Stimulated activated CD8-positive, alpha-beta memory T cell treated with anti-CD3 and anti-CD28 coated beads, Interleukin-4, amount 100 ng/mL, for 1 hour (primary cell): ENCODE measurements at places on chromosomes 1 and 21.

DNA sequence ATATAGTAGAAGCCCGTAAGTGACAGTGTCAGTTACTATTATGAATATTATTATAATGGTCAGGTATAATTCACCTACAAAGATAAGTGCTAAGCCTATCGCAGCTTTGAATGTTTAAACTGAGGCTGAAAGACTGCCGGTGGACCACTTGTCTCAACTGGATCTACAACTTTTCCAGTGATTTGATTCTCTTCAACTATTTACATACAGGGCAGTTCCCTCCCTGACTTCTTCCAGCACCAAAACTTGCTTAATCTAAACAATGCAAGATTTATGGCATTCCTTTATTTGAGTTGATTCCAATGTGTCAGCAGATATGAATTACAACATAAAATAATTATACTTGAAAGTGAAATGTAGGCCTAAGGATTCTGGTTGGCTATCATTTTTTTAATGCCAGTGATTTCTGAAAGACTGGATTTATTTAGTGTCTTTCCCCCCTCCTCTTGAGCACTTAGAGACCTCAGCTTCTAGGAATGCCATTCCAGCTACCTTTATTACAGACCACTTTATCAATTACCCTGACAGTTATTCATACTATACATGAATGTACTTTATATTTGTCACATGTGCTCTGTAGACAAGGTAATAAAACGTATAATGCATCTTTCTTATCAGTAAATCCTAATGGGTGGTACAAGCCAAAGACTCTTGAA lies 153.3 kb upstream of the C8B start:
- DNase-seq, result no peak

DNA sequence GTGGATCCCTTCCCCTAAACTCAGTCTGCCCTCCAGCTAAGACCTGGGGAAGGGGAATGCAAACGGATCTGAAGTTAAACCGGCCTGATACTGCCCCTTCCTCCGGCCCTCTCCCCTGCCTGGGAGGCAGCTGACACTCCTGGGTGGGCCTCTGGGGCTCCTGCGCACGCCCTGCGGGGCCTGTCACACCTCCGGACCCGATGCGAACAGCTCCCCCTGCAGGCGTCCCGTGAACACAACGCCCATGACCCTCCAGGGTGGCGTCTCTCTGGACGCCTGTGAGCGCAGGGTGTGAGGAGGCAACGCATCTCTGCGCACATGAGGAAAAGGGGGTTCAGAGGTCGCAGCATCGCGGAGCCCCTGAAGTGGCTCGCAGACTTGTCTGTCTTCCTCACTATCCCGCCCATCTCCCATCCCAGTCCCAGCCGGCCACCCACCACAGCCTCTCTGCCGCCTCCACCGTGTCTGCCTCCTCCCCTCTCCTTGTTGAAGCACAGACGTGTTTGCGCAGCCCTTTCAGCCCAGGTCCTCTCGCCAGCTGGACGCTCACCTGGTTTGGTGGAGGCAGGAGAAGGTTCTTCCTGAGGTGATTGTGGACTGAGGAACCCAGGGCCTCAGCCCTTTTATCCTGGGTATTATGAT lies 421 bp upstream of the LCE3A start:
- no peak for DNase-seq

GRCh38 chr1:63928186-63929105 lies 154.6 kb downstream of the ROR1 start:
- DNase-seq, result no peak

DNA sequence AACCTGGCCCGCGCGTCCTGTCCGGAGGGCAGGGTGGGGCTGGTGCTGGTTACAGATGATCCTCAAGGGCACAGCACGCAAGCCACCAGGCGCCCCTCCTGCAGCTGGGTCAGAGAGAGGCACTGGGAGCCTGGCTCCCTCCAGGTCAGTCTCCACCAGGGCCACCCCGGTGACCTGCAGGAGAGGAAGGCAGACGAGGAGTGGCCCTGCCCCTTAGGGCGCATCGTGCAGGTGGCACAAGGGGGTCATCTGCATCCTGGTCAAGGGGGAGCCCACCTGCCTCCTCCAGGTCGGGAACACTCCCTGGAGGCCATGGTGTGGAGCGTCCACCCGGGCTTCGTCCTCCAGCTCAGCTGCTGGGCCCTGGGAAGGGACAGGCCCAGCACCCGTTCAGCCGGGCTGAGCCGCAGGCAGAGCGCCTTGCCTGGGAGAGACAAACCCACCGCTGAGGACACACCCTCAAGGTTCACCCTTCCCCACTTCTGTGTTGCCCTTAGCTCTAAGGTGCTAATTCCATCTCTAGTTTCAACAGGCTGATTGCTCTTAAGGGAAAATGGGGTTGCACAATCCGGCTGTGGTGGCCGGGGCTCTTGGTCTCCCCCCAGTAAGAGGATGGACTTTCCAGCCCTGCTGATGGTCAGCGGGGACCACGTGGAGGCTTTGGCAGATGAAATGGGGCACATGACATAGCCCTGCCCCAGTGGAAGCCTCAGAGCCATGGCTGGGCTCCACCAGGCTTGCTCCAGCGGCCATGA lies 63.2 kb downstream of the SIK1 start:
- no peak for DNase-seq

GRCh38 chr1:205579711-205580110 lies 52.1 kb downstream of the ELK4 start:
- DNase-seq, result no peak

- DNase-seq, result no peak
These were observed 93.6 kb downstream of the SIM2 start for GRCh38 chr21:36792505-36792967.

DNA sequence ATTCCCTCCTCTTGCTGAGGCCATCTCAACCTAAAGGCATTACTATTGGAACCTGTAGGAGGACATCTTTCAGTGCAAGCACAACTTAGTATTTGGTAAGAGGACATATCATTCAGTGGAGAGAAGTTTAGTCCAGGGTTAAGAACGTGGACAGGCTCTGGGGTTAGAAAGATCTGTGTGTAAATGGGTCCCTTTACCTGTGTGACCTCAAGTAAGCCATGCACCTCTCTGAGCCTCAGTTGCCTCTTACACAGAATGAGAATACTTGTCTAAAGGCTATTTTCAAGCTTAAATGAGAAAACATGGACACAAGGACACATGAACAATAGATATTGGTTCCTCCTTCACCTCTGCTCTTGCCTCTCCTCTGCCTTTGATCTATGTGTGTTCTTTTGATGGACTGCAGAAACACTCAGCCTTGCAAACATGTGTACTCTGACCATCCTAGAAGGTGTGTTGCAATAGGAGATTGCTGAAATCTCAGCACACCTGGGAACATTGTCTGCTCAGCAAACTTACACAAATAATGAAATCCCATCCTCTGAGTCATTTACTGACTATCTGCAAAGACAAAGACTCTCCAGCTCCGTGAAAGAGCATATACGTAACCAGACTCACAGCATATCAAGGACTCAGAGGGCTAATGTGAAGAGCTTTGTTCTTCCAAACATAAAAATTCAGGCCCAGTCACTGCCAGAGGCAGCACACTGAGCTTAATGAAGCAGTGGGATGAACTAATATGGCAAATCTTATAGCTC lies 143.8 kb downstream of the DAB1 start:
- DNase-seq, result no peak

- no peak for DNase-seq
These were observed 5.5 kb upstream of the ZRANB2 start for GRCh38 chr1:71086331-71086730.

GRCh38 chr1:28613175-28613574 lies 21.1 kb downstream of the RAB42 start:
- no peak for DNase-seq

- DNase-seq, result no peak
These were observed 72.1 kb downstream of the VPS26C start for GRCh38 chr21:37195059-37195458.

DNA sequence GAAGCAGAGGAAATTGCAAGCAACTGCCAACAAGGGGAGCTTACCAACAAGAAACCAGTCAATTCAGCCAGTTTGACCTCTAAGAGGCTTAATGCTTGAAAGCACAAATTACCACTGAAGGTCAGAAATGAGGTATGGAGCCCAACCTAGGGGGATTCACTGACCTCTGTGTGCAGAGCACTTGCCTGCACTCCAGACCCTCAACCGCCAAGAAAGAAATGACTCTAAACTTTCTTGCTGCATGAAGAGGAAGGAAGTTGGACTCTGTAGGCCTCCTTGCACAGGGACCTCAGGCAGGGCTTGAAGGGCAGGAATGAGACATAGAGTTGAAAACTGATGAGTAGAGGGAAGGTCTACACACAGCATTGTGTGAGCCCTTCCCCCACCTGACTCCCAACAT lies 10.0 kb downstream of the ARMH1 start:
- no peak for DNase-seq

- DNase-seq, result no peak
These were observed 96.0 kb upstream of the USP24 start for GRCh38 chr1:55311057-55311641.

- no peak for DNase-seq
These were observed 6.3 kb upstream of the LAD1 start for GRCh38 chr1:201405484-201405831.

DNA sequence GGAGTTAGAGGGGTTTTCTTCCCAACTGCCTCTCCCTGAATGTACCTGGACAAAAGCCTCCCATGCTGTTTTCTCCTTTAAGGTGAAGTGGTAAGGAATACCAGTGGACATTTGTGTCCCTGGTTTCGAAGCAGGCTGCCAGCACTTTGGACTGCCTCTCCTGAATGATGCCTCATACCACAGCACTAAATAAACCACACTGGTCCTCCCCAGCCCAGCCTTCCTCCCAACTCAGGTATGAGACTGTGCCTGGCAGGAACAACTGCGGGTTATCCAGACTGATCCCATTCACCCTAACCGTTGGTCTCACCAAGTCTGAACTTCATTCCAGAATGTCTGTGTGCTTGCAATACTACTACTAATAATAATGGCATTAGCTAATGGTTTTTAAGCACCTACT lies 9.3 kb downstream of the COQ8A start:
- DNase-seq, result no peak

DNA sequence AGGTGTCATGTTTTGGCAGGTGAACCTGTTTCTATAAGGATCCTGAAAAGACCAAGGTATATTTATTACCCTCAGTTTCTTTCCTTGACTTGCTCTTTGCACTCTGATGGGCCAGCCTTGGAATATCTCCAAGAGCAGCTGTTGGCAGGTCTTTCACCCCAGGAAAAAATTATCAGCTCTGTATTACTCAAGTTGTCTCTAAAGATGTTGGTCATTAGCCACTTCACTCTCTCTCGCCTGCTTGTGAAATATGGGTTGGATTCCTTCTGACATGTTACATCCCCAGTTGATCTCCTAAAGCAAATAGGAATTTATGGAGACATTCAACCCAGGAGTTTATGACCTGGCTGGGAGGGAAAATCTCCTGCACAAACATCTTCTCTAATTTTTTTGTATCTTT lies 85.9 kb downstream of the KCNJ15 start:
- DNase-seq, result no peak

DNA sequence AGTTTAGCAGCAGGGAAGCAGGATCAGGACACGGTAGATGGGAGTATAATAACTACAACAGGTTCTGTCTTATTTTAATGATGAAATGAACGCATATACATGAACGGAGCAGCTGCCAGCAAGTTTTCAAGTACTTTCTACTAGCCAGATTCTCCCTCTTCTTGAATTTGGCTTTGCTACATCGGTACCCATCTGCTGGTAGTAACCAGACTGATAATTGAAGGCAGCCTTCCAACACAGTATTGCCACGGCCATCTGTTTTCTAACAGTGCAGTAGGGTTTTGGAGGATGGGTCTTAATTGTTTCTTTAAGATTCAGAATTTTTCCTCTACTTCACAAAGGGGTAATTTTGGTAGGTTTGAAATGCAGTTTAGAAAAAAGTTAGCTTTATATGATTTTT lies 33.4 kb downstream of the CENPF start:
- no peak for DNase-seq

GRCh38 chr1:94773931-94774422 lies 46.2 kb upstream of the SLC44A3 start:
- DNase-seq, result no peak

- no peak for DNase-seq
These were observed 157.5 kb upstream of the FGGY start for GRCh38 chr1:59139396-59139795.

GRCh38 chr21:39095681-39096080 lies 87.6 kb downstream of the PSMG1 start:
- no peak for DNase-seq

GRCh38 chr21:42609811-42610210 lies 43.6 kb upstream of the PDE9A start:
- DNase-seq, result no peak

DNA sequence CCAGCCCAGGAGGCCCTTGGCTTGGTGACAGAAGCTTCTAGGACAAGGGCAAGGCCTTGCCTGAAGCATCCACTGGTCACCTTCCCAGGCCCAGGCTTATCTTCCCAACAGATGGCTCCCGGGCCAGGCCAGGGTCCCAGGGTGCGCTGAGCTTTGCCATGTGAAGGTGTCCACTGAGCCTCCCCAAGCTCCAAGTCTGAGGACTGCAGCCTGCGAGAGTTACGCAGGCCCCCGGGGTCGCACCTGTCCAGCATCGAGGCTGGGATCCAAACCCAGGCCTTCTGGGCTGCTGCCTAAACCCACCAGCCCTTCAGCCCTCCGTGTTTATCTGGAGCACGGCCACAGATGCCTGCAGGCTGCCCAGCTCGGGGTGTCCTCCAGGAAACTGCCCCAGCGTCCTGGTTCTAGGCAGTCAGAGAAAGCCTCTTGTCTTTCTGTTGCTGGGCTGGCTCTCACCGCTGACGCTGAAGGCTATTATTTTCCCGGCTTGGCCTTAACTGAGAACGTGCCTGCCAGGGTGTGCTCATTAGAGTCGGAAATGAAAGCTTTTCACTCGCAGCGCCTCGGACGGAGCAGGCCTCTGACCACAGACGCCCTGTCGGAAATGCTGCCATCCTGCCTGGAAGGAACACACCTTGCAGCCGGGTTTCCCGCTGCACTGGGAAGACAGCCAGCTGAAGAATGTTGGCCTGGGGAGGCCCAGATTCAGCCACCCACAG lies 71.4 kb downstream of the MEGF6 start:
- DNase-seq, result no peak

DNA sequence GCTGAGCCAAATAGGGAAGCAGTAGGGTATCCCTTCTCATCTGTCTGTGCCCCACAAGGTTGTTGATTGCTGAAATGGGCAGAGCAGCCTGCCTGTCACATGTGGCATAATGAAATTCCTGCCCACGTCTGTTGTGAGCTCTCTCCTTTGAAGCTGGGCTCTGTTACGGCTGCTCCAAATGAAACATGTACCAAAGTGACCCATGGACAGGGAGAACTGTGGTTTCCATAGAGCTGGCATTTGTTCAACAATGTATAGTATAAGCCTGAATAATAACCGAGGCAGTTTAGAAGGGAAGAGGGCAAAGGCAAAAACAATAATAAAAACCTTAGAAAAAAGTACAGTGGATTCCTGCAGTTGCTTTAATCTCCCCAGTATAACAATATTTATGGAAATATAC lies 149.7 kb downstream of the LYPLAL1 start:
- DNase-seq, result no peak

DNA sequence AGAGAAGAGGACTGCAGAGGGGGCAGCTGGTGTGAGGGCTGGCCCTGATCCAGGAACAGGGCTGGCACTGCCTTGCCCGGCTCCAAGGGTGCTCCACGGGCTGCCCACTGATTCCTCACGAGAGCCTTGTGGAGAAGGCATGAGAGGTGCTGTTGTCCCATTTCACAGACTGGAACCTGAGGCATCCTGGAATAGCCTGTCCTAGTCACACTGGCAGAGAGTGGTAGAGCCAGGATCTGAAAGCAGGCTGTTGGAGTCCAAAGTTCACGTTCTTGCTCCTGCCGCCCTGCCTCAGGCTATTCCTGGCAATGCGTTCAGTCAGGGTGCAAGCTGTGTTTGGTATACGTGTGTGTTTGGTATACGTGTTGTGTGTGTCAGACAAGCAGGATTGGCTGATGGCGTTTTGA lies 1.8 kb downstream of the RER1 start:
- no peak for DNase-seq
